GM23248 (cell line): ENCODE measurements at places on chromosomes 13 and 19.

GRCh38 chr19:2278459-2279158 lies 3.4 kb downstream of the PEAK3 start:
- peak; percentile 16 for DNase-seq

DNA sequence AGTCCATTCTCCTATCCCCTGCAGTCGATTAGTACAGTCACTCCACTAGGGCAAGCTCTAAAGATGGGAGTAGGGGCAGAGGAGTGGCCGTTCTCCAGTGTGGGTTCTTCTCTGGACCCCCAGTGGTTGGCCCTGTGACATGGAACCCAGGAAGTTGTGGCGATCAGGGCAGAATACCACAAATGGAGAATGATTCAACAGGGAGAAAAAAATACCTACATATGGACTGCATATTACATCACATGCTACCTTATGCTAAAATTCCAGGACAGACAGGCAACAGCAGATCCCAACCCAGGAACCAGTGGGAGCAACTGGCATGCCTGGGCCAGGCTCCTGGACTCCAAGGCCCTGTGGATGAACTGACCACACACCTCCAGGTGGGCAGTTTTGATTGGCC lies 20.4 kb downstream of the POU2F2 start:
- peak; percentile 64 for DNase-seq

DNA sequence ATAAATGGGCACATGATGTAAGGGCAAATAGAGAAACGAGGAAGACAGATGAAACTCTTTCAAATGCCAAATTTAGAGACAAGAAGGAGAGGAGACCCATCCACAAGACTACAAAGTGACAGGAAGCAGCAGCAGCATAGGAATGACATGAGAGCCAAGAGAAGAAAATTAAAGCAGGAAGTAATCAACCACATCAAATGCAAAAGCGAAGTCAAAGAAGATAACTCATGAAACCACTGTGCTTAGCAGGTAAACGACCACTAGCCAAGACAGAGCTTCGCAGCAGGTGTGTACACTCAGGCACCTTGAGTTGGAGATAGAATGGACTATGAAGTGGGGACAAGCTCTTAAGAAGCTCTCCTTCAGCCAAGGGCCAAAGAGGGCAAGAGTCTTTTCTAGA lies 64.1 kb downstream of the KLF12 start:
- DNase-seq: no peak

- peak; percentile 44 for DNase-seq
Observed at GRCh38 chr13:110137680-110138009, 169.3 kb downstream of the COL4A1 start.

GRCh38 chr13:23912469-23912868 lies 15.2 kb upstream of the C1QTNF9B start:
- no peak for DNase-seq

GRCh38 chr19:44566984-44567383 lies 37.5 kb upstream of the CEACAM20 start:
- no peak for DNase-seq
